ENCODE measurements at places on chromosomes 16 and 17.
A peak's percentile ranks its signal among the peaks of the same experiment; 100 is the strongest.

DNA sequence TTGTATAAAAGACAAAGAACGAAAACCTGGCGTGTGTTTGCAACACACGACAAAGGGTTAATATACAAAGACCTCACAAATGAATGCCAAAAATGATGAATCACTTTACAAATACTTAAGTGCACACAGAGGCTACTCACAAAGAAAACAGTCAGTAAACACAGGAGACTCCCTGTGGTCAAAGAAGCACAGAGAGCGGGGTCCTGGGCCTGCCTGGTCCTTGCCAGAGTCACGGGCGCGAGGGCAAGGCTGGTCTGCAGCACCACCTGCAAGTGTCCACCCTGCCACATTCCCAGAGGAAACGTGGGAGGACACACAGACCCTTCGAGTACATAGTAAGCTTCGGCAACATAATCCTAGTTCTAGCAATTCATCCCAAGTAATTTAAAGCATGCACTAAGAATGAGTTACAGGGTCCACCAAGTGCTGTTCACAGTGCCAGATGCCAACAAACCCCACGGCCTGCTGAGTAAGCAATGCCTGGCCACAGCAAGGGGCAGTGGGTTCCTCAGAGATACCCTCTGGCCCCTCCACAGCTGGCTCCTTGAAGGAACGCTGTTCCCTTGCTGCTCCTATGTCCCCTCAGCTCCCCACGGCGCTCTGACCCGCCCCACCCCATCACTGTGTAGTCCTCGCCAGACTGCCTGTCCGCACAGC is 24.6 kb upstream of the FAAP100 start:
- peak; percentile 43 for DNase-seq

GRCh38 chr17:78179372-78179771 is 7.5 kb downstream of the TK1 start:
- DNase-seq: no peak

DNA sequence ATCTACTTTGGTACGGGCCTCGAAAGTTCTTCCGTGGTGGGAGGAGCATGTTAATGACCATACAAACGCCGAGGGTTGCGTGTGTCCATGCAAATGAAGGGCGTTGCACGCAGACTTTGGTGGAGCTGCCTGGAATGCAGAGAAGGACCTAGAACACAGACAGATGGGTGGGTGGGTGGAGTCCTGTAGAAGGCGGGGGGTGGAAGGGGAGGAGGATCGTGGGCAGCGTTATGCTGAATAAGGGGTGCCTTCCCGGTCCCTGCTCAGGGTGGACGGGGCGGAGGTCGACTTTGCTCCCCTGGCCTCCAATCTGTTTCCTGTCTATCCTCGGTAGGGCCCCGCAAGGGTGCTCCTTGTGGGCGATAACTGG is 795 bp upstream of the PAQR4 start:
- no peak for DNase-seq

DNA sequence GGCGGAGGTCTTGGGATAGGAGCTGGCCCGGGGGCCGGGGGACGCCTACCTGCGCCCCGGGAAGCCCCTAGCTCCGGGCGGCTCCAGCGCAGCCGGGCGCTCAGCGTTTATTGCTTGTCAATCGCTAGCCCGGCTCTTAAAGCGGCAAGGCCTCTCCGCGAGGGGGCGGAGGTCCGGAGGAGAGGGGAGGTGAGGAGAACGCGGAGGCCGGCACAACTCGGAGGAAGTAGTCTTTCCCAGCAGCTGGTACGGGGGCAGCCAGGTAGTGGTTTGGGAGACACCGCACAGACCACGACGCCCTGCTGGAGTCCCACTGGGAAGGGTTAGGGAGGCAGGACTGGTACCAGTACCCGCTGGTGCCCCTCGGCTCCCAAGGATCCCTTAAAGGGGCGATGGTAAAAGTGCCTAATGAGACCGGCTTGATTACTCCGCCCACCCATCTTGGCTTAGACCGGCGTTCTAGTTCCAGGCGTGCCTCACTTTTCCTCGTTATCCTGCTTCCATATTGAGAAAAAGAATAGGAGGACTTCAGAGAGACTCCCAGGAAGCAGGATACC is at the start of gene MPP2:
Gene MPP2, minus strand, starts transcription at position 112 of the 557 bp plus-strand sequence. CDS start 3,076 bp downstream, outside the sequence.
- DNase-seq: peak; percentile 45

GRCh38 chr16:51470492-51470891 is 319.4 kb upstream of the SALL1 start:
- DNase-seq: no peak

- no peak for DNase-seq
Observed at GRCh38 chr17:76593959-76594358, 8.3 kb upstream of the ST6GALNAC2 start.

DNA sequence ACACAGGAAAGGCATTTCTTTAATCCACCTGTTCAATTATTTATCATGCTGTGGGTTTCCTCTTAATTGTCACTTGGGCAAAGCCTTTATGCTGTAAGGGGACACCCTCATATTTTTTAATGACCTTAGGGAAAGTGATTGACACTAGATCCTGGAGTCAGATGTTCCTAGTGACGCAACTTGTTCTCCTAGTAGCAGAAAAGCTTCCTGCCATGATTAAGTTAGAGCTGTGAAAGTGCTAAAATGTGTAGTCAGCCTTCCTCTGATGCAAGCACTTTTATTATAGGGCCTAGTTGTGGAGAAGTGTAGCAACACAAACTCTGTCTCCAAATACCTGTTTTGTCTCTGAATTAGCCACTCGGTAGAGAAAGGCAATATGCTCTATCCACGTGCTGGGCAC is 12.3 kb downstream of the TMEM100 start:
- no peak for DNase-seq

DNA sequence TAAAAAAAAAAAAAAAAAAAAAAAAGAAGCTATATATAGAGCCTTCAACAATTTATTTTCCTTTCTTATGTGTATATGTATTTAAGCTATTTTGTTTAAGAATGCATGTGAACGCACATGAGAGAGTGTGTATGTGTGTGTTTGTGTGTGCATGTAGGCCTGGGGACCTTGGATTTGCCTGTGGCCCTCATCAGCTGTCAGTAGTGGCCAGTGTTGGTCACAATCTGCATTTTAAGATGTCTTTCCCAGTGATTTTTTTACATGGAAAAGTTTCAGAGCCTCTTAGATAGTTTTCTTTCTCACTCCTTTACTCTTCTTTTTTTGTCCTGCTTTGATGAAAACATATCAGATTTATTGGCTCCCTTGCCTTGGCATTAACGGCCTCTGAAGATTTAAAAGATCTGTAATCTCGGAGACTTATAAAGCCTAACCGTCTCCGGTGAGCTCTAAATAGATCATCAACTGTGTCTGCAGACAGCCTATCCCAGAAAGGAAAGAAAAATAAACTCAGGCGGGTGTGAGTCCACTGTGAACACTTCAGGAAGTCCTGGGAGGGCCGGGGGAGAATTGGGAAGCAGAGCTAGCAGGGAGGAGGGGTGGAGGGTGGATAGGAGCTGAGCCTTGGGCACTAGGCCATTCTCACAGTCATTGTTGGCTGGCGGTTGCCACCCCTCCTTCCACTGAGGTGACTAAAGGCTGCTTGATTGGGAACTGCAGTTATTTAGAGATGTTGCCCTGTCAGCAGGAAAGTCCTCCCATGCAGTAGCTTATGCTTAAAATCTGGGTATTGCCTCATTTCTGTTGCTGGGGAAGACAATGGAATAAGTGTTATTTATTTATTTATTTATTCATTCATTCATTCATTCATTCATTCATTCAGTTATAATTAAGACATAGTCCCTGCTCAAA is 86.8 kb downstream of the WWP2 start:
- DNase-seq: peak; percentile 71

GRCh38 chr16:47055136-47055885 is 81.8 kb upstream of the DNAJA2 start:
- DNase-seq: no peak

- DNase-seq: peak; percentile 54
Observed at GRCh38 chr17:59846394-59847165, 46.2 kb downstream of the TUBD1 start.

DNA sequence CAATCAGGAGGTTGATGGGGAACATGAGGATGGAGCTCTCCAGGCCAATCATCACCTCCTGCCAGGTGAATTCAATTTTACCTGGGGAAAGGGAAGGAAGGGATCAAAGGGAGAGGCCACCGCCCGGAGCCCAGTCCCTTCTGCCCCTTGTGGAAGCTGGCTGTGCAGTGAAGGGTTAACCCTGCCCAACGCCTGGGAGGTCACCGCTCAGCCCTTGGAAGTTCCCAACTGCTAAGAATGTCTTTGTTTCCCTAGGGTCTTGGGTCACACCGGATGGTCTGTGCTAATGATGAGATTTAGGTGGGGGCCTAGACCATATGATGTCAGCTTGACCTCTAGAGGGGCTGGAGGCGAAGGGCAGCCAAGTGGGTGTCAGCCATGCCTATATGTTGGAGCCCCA is 52.1 kb upstream of the GCSH start:
- DNase-seq: no peak

DNA sequence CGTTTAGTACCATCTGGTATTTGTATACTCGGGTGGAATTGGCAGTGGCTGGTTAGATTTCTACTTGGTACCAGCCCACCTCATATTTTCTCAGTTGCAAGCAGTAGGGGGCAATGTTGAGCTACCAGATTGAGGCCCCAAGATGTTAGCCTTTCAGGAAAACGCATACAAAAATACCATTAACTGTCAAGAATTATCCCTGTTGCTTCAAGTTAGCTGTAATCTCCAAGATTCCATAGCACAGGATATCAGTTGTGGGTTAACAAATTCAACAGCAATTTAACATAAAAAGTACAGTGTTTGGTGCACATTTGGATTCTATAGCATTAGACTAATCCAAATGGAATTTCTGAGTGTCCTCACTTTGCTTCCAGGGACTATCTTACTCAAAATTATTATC is 188.2 kb downstream of the FTO start:
- peak; percentile 84 for DNase-seq

- no peak for DNase-seq
Observed at GRCh38 chr16:4021070-4021779, 95.0 kb downstream of the ADCY9 start.

DNA sequence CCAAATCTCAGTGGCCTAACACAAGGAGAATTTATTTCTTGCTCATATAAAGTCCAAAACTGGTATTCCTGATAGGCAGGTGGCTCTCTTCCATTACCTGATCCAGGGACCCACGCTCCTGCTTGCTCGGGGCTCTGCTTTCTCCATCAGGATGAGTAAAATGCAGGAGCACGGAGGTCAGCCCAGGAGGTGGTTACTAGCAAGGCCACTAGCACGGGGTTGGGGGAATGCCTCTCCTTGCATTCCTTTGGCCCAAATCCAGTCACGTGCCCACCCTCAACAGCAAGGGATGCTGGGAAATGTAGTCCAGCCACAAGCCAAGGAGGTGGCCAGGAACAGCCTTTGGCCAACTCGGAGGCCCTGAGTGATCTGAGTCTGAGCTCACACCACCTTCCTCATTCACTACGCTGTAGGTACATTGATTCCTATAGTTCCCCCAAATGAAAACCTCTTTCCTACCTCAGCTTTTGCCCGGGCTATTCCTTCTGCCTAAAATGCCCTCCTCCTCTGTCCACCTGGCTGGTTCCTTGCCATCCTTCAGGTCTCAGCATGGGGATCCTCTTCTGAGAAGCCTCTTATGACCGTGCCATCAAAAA is 38.3 kb upstream of the HAPSTR1 start:
- DNase-seq: peak; percentile 59

DNA sequence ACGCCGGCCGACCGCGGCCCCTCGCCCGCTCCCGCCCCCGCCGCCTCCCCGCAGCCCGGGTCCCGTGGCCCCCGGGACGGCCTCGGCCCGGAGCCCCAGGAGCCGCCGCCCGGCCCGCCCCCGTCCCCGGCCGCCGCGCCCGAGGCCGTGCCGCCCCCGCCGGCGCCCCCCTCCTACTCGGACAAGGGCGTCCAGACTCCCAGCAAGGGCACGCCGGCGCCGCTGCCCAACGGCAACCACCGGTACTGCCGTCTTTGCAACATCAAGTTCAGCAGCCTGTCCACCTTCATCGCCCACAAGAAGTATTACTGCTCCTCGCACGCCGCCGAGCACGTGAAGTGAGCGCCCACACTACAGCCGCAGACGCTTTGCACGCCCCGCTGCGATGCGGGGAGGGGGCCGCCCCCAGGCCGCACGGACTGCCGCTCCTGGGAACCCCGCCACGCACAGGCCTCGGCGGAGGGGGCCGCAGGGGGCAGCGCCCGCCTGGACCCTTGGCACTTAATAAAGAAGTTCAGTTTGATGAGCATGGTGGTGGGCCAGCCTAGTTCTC is 35.5 kb upstream of the ZC3H18 start:
- DNase-seq: no peak

DNA sequence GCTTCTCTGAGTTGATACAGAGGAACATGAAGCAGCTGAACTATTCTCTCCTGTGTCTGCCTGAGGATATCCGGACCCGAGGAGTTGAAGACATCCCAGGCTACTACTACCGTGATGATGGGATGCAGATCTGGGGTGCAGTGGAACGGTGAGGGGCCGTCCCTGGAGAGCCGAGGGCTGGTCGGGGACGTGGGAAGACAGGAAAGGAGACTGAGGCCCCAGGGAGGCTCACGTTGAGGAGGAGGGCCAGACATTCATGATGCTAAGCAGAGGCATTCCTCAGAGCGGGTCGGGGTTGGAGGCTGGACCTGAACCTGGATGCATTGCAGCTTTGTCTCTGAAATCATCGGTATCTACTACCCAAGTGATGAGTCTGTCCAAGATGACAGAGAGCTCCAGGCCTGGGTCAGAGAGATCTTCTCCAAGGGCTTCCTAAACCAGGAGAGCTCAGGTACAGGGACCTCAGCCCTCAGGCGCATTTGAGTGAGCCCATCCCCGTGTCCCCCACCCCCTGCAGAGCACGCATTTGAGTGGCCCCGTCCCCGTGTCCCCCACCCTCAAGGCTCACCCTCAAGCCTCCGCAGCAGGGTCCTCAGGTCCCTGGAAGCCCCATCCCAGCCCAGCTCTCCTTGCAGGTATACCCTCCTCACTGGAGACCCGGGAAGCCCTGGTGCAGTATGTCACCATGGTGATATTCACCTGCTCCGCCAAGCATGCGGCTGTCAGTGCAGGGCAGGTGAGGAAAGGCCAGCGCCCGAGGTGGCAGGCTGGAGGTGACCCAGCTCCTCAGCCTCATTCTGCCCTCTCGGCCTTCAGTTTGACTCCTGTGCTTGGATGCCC is 8.3 kb downstream of the ALOX15B start:
- DNase-seq: no peak

- no peak for DNase-seq
Observed at GRCh38 chr17:45436161-45436560, 3.5 kb upstream of the ARHGAP27 start.

- no peak for DNase-seq
Observed at GRCh38 chr16:82395212-82395611, 225.2 kb upstream of the MPHOSPH6 start.

DNA sequence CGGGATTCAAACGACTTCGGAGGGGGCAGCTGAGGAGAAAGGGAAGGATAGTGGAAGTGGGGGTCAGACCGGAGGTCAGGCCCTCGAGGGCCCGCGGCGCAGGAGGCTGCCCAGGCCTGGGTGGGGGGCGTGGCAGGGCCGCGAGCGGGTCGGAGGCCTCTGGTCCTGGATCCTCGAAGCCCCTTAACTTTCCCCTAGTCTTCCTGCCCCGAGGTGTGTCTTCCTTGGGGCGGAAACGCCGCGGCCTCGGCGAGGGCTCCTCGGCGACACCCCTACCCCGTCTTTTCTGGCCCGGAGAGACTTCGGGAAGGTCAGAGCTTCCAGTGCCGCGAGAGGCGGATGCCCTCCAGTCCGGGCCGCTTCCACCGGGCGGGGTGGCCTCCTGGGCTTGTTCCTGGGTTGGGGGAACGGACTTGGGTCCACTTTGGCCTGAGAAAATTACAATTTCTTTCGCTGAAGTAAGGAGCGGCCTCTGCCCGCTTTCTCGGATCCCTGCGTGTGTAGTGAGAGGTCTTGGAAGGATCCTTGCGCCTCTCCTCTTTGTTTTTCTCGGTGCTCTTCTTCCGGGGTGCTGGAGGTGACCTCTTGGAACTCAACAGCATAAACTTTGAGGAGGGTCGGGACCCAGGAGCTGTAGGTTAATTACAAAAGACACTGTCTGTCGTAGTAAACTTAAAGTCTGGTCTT is 491 bp downstream of the IST1 start:
- no peak for DNase-seq

Data from fibroblast of skin of left quadriceps (primary cell).